Stimulated activated CD8-positive, alpha-beta memory T cell treated with anti-CD3 and anti-CD28 coated beads, Interleukin-4, amount 100 ng/mL, for 1 hour (primary cell): ENCODE measurements at places on chromosomes 4 and X.
A peak's percentile ranks its signal among the peaks of the same experiment; 100 is the strongest.

DNA sequence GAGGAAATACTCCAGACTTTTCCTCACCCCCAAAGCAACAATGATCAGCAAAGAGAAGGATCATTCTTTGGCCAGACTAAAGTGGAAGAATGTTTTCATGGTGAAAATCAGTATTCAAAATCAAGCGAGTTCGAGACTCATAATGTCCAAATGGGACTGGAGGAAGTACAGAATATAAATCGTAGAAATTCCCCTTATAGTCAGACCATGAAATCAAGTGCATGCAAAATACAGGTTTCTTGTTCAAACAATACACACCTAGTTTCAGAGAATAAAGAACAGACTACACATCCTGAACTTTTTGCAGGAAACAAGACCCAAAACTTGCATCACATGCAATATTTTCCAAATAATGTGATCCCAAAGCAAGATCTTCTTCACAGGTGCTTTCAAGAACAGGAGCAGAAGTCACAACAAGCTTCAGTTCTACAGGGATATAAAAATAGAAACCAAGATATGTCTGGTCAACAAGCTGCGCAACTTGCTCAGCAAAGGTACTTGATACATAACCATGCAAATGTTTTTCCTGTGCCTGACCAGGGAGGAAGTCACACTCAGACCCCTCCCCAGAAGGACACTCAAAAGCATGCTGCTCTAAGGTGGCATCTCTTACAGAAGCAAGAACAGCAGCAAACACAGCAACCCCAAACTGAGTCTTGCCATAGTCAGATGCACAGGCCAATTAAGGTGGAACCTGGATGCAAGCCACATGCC is 89.7 kb downstream of the TET2 start:
- no peak for DNase-seq

GRCh38 chr4:74873545-74874301 is 59.2 kb upstream of the PARM1 start:
- DNase-seq, result no peak

DNA sequence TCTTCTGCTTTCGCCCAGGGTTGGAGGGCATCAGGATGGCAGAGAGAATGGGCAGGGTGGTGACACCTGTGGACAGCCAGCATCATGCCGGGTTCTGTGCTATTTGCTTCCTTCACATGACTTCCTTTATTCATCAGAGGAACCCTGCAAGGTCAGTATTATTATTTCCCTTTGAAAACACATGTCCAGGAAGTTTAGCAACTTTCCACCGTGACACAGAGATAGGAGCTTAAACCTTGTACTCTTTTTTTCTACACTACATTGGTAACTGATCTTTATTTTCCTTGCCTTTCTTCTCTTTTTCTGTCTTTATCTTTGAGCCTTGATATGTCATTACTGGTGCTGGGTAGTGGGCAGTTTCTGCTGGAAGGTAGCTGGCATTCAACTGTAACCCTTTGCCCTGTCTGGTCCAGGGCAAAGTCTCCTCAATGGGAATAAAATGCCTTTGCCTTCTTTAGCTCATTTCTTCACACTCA is 5.0 kb upstream of the MGST2 start:
- no peak for DNase-seq

DNA sequence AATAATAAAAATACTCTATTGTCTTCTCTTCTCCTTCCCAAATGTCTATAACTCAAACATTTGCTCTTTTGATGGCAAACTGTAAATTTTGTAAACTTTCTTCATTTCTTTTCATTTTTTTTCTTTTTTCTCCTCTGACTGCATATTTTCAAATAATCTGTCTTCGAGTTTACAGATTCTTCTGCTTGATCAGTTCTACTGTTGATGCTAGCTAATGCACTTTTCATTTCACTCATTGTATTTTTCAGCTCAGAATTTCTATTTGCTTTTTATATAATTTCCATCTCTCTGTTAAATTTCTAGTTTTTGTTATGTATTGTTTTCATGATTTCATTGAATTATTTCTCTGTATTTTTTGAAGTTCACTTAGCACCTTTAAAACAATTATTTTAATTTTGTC is 646.8 kb upstream of the INTU start:
- no peak for DNase-seq

DNA sequence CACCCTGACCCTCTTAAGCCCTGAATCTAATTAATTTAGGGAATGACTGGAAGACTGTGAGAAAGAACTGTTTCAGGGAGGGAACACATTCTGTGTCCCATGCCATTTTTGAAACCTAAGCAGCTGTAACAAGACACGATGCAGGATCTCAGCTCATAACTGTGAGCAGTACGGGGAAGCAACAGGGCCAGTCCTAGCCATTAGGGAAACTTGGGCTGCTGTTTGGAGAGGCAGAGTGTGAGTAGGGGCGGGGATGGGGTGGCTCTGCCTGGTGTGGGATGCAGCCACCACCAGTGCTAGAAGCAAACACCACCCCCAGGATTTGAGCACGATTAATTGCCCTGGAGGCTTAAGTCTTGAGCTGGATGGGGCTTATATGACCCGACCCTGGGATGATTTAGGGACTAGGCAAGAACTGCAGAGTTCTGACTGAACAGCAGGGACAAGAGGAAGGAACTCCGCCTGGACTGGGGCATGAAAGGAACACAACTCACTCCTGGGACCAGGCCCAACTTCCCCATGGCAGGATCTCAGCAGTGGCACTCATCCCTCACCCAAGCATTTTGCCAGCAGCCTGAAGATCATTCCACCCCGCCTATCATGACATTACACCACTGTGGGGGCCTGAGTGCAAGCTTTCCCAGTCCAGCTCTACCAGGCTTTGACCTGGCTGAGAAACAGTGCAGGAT is 43.1 kb downstream of the ATRX start:
- DNase-seq, result no peak

DNA sequence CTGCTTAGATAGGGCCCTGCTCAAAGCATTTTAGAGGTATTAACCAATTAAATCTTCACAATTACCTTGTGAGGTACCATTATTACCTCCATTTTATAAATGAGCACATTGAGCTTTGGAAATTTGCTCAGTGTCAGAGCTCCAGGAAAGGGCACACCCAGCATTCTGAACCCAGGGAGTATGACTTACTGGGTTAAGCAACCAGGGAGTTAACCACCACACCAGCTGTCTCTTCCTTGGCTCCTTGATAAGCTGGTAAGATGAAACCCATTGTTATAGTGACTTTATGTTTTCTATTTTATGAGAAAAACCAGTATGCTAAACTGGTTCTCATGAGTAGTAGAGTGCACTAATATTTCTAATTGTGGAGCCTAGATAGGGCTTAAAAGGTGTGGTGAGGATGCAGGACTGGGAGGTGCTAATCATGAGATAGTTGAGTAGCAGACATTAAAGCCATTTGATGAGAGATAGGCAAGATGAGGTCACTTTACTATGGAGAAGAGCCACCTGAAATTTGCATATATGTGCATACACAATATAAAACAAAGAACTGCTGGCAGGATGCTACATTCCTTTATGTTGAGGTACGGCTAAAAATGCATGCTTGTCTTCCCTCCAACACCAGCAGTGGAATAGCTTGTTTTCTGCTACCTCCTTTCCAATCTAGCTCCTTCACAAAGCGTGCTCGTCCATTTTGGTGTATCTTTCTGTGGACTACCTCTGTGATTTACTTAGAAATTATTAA is 556.1 kb downstream of the SPRY1 start:
- DNase-seq, result no peak

GRCh38 chr4:125728568-125728967 is 413.8 kb downstream of the FAT4 start:
- no peak for DNase-seq

GRCh38 chr4:65597697-65598096 is 72.6 kb downstream of the EPHA5 start:
- DNase-seq, result no peak

DNA sequence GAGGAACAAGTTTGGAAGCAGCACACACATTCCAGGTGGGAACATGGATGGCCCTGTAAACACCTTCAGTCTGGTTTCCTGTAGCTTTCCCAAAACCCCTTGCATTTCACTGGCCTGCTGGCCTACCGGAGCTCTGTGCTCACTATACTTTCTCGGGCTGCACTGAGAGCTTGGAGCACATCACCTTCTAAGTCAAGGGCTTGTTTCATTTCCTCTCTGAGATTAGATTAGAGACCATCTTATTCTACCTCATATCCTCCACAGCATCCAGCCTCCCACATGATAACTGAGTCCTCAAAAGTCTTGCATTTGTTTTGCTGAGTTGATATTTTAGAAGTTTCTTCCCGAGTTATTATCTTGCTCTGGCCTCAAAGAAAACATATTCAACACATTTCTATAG is 147.7 kb downstream of the RASL11B start:
- DNase-seq, result no peak

DNA sequence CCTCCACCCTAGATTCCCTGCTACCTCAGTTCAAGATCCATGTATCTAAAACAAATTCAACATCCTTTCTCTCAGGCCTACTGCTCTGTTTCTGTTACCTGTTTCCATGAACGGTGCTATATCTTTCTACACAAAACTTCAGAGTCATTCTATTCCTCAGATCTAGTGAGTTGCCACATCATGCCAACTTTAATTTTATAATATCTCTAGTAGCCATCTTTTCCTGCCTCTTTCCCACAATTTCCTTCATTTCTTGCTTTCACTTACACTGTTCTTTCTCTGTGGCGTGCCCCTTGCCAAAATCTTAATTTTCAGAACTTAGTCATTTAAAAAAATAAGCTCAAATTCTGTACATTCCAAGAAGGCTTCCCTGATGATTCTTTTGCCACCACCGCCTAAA is 15.2 kb downstream of the GUCY1A1 start:
- no peak for DNase-seq

DNA sequence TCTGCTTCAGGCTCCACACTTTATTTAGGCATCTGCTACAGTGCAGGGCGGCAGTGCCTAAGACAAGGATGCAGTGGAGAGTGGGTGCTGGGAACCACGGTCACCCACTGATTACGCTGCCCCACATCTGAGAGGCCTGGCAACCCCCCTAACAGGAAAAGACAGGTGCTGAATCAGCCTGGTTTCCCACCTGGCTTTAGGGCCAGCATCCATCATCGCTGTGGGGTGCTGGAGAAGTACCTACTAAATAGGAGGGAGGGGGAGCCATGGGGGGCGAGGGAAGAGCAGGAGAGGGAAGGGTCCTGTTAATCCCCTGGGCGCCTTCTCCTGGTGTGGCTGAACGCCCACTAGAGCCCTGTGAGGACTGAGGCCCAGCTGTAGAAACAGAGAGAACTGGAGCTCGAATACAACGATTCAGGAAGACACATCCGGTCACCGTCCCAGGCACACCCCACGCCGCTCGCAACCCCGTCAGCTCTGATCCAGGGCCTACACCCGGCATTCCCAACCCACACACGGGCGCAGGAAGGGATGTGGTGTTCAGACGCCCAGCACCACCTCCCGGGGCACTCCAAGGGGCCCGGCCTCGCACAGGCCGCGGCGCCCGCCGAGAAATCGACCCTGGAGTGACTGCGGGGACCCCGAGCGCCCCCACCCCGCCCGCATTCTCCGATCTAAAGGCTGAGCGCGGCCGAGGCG is 554 bp downstream of the DCTD start:
- no peak for DNase-seq

- DNase-seq, result no peak
These were observed 90.9 kb upstream of the FAT1 start for GRCh38 chr4:186814535-186815070.

DNA sequence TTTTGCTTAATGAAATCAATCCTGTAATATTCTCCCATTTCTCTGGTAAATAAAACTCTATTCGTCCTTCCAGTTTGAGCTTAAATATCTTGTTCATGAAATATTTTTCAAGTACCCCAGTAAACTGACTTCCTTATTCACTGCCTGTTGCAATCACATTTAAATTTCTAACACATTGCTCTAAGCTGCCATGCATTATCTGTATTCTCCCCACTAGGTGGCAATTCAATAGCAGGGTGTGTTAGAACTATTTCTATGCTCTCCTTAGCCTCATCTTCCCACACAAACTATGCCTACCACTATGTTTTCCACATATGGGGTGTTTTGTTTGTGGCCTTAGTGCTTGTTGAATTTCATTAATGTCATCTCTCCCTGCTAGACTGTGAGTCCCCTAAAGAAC is 377.1 kb upstream of the HS3ST1 start:
- DNase-seq, result no peak

DNA sequence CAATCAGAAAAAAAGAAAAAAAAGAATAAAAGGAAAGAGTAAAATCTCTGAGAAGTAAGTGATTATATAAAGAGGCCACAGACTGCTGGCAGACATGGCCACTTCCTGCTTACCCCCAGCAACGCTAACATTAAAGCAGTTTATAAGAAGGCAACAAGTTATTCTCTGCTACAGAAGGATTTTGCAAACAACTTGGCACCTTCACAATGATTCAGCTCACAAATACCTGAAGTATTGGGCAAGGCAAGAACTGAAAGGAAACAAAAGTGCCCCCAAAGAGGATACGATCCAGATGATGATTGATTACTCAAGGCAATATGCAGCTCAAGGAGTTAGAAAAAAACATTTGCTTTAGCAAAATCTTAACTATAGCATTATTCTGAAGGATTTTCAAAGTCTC is 718.8 kb downstream of the KLHL13 start:
- DNase-seq, result no peak

GRCh38 chr4:36123906-36124305 is 120.4 kb downstream of the ARAP2 start:
- no peak for DNase-seq

- no peak for DNase-seq
These were observed 239.0 kb downstream of the PDGFC start for GRCh38 chr4:156732634-156733033.

GRCh38 chr4:56908206-56909085 is 746 bp downstream of the REST start:
- peak; percentile 44 for DNase-seq

- DNase-seq, result no peak
These were observed 98.9 kb downstream of the HPGD start for GRCh38 chr4:174423257-174423944.

DNA sequence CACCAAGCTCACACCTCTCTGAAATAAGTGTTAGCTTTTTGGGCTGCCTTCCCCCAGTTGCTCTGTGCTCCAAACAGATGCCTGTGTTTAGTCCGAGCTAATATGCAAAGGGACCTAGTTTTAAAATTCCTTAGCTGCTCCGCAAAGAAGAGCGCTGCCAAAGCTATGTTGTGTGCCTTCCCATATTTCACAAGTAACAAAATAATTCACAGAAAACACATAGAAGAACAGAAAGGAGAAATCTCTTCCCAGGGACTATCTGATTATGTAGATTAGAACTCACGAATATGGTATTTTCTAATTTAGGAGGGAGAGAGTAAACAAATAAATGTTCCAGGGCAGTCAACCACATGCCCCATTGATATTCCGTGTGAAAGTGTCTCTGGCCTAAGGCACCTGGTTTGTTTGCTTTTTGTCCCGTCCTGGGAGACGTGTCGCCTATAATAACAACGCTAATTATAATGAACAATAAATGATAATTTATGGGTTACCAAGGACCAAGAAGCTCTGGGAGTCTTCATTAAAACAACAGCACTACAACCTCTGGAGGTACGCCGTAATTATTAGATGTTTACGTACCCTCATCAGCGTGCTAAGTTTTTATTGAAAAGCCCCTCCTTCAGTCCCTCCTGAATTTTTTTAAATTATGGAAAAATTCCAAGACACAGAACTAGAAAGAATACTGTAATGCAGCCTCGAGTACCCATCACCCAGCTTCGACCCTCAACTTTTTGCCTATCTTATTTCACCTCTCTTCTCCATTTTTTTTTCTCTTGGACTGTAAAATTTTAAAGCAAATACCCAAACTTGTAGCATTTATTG is 1.2 kb upstream of the CCNG2 start:
- no peak for DNase-seq
